ENCODE measurements at places on chromosomes 5 and 9.

GRCh38 chr9:98808411-98808815 is 943 bp downstream of the GALNT12 start:
- no peak for DNase-seq

DNA sequence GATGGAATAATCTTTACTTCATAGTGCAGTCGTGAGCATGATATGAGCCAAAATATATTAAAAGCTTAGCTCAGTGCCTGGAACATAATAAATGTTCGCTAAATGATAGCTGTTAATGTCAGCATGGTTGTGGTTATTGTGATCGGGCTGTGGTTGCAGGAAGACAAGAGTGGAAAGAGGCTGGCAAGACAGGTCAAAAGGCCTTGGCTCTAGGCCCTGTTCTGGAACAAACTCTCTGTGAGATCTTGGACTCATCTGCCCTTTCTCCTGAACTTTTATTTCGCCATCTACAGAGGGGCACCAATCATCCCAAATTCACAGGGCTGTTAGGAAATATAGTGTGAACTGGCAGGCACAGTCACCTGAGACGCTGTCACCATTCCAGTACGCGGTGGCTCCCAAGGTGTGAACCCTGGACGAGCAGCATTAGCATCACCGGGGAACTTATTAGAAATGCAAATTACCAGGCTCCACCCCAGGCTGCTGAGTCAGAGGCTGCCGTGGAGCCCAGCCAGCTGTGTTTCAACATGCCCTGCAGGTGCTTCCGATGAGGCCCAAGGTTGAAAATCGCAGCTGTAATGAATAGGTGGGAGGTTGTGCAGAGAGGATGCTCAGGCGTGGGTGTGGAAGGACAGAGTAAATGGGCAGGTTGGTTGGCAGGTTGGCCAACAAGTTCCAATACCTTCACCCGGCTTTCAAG is 50.2 kb upstream of the SAP30L start:
- DNase-seq, result no peak

DNA sequence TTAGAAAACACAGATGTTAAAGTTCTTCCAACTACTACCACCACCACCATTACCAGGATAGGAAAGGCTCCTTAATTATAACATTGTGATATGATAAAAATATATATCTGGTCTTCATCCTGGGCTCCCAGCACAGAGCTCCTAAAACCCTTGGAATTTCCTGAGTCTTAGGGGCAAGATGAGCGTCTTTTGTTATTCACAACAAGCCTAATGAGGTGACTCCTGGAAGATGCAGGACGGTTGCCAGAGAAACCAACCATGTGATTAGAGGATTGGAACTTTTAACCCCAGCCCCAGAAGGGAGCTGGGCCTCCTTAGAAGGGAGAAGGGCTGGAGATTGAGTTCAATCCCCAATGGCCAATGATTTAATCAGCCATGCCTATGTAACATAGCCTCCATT is 148.0 kb upstream of the ADRA1B start:
- no peak for DNase-seq

DNA sequence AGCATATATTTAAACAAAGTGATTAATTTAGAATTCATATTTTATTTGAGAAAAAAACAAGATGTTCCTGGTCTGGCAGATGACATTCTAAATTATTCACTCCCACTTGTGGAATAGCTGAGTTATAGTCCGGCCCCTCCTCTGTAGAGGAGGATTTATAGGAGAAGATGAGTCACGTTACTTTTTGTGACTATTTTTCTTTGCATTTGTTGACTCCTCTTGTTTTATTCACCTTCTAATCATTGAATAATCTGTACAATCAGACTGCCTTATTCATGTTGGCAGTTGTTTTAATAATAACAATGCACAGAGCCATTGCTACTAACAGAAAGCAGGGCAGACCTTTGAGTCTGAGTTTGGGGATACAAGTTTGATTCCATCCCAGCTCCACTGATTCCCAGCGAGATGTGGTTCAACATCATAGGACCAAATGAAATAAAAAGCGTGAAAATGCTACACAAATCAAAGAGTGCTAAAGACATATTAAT is 23.2 kb downstream of the DOCK8 start:
- no peak for DNase-seq

- no peak for DNase-seq
These were observed 13.7 kb upstream of the NXNL2 start for GRCh38 chr9:88521308-88521707.

DNA sequence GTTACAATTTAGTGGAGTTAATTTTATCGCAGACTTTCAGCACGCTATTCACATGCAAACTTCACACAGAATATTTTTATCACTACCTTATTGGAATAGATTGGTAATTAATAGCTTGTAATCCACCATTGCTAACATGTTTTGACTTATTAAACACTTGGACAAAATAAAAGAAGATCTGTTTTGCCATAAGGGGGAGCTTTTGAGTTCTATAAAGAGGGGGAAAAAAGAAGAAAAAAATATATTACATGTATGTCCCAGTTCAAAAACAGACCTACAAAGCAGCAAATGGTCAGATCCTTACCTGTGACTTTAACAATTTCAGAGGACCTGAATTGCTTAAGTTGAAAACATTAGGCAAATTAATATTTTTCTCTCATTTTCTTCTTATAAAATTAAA is 1.2 kb upstream of the PAPPA start:
- no peak for DNase-seq

GRCh38 chr9:135365013-135365768 is 114.4 kb upstream of the PPP1R26 start:
- no peak for DNase-seq

DNA sequence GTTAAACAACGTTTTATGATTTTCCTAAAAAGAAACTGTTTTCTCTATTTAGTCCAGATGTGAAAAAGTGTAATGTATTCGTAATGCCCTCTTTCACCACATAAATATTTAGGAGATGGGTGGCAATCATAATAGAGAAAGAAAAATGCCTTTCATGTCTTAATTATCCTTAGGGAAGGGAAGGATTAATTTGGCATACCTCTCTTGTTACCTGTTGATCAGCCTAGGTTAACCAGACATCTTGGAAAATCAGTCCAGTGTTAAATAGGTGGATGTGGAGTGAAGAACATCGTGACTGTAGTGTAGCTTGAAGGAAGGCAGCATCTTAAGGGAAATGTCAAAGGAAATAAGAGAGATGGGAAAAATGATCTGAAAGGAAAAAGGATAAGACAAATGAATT is 76.2 kb downstream of the NNT start:
- no peak for DNase-seq

- no peak for DNase-seq
These were observed 48.8 kb downstream of the RASGEF1C start for GRCh38 chr5:180160215-180160614.

GRCh38 chr9:122222791-122223190 is 6.0 kb downstream of the LHX6 start:
- no peak for DNase-seq

DNA sequence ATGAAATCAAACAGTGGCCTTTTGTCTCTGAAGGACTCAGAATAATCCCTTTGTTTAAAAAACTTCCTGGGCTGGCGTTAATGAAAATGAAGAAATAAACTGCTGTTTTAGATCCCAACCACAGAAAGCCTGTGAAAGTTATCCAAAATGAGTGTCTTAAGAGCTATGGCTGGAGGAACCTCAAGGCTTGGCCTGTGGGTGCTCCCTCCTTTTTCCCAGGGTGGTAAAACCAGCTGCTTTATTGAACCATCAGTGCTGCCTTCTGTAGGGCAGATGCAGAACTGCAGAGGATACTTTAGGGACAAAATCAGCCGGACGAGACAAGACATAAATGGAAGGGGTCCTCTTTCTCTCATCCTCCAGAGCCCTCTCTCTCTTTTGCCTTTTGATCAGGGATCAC is 100.9 kb downstream of the SMARCA2 start:
- no peak for DNase-seq

GRCh38 chr5:138466125-138466899 is 1.0 kb downstream of the EGR1 start:
- DNase-seq, result no peak

DNA sequence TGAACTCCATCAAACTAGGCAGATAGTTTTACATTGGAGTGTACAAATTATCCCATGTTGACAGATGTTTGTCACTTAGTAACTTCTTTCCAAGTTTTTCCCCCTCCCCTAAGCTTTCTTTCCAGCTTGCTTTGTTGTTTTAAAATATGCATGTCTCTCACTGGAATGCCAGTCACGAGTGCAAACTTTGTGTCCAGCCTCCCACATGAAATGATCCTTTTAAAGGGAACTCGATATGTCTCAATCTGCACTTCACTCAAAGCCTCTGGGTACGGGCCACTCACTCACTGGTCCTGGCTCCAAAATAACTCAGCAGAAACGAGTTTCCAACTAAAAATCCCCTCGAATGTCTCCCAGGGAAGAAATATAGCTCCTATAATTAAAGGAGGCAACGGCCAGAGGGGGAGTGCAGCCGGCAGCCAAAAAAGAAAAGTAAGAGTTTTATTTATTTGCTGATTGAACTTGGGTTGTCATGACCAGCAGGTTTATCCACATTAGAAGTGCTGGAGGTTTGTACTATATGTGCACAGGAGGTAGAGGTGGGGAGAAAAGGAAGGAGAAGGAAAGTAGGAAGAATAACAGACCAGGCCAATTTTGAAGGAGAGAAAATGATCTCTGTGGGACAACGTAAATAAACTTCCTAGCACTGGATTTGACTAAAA is 17.5 kb downstream of the NR2F1 start:
- no peak for DNase-seq

- no peak for DNase-seq
These were observed 2.9 kb upstream of the LCP2 start for GRCh38 chr5:170300361-170301013.

DNA sequence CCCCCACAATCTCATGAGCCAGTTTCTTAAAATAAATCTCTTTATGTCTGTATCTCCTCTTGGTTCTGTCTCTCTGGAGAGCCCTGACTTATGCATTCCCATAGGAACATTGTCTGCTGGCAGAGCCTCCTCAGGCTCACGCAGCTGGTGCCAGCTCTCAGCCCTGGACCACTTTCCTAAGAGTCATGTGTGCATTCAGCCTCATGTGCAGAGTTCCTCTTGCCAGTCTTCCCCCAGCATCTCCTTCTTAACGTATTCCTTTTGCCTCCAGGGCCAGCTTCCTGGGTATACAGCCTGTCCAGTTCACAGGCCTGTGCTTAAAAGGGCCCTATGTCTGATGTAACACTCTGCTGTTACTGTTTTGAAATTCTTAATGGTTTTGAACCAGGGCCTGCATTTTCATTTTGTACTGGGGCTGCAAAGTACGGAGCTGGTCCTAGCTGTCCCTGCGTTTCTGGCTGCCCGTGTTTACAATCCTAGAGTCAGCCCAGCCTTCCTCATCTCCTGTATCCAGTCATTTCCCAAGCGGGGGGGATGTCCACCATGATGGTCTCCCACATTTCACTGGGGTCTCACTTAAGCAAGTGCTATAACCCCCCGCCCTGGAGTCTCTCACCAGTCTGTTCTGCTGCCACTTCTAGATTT is 18.1 kb downstream of the ANKRD33B start:
- DNase-seq, result no peak

DNA sequence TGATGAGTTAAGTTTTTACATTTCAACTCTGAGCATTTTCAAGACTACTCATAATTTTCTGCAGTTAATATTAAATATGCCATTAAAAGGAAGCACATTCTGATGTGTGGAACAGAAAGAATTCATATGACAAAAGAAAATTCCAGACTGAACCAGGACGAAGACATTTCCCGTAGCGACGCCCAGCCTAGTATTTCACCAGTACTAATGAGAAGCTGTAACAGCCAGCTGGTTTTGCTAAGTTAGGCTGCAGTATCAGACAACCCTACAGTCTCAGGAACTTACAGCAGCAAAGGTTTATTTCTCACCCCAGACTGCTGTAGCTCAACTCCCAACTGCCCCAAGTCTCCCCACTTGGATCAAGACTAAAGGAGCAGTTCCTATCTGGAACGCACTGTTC is 91.6 kb downstream of the TMEM174 start:
- DNase-seq, result no peak

- no peak for DNase-seq
These were observed 629.7 kb upstream of the SGCD start for GRCh38 chr5:155697236-155697635.

DNA sequence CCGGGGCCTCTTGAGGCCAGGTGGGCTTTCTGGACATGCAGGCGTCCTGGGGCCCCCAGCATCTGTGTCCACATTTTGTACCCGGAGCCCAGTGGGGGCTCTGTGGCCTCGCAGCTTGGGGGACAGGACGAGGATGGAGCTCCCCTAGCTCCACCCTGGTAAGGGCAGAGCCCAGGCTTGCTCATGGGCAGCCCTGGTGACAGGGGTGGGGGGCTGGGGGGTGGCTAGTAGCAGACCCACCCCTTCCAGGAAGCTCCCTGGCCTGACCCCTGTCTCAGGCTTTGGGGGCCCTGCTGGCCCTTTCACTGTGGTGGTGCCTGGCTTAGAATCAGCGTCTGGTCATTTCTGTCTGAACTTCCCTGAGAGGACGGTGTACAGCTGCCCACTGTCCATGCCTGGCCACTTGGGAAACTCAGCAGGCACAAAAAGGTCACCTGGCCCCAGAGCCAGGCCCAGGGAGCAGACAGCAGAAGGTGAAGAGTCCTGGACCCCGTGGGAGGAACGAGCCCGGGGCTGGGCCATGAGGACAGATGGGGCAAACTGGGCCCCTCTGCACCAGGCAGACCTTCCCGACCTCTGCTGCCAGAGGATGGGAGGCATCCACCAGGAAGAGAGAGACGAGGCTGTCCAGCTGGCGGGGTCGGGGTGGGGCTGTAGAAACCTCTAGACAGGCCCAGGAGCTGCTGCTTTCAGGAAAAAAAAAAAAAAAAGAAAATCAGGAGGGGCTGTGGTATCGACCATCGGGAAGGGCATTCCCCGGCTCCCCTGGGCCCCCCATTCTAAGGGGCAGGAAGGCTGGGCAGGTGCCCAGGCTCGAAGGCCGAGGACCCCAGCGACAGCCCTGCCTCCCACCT is 52.8 kb downstream of the EXD3 start:
- DNase-seq, result no peak

DNA sequence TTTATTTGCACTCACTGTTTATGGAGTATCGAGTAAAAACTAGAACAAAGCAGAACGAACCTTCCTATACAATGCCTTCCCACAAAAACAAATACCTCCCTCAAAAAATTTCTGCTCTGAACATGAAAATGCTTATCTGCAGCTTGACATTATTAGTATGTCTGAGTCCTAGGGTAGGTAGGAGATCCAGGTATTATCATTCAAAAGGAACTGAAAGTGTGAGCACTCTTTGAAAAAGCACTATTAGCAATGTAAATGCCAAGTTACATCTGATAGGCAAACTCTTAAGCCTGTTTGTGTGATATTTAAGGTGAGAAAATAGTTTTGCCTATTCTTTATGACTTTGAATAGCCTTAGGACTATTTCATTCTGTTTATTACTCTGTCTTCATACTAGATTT is 47.6 kb downstream of the ZSWIM6 start:
- no peak for DNase-seq

DNA sequence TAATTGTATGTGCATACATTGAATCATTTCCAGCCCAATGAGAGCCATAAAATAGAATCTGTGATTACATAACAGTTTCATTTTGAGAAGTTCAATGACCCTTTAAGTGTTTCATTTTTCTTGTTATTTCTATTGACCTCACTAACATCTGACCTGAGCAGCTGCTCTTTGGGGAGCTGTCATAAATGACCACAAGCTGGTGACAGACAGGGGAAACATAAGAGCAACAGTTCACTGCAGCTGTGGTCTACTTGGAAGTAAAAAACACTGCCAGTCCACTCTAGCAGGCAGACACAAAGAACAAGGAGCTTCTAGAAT is 265.4 kb downstream of the DTWD2 start:
- no peak for DNase-seq

GRCh38 chr9:35689542-35690293 is at the start of gene TPM2:
TSS of gene TPM2 (minus strand) at chr9:35689925. CDS start at chr9:35689817, 108 bp downstream.
- DNase-seq, result no peak
